ENCODE measurements at places on chromosomes 6 and 20.

DNA sequence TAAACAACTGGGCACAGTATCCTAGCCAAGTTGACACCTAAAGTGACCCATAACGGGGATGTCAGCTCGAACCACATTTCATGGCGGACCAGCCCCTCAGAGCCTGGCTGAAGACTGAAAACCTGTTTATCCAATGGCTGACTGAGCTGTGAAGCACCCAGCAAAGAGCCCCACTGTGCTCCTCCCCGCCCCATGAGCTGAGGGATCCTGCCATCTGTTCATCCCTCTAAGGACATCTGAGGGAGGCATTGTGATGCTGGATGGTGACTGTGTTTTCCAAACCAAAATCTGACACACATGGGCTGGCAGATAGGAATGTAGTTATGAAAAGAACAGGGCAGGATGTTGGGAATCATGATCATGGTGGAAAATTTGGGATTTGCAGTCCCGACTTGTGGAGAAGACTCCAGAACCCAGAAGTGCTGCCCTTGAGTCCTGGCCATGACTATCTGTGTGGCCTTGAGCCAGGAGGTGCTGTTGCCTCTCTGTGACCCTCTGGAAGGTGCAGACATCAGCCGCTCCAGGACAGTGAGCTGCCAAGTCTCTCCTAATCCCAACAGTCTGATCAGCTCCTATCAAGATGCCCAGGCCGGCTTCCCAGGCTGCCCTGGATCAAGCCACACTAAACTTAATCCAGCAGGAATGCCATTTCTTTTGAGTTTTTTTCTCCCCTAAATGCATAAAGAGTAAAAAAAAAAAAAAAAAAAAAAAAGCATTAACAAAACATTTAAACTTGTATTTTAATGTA is 5.7 kb downstream of the EDN3 start:
- no peak for DNase-seq

GRCh38 chr6:136609873-136610706 is 59.9 kb upstream of the MAP7 start:
- DNase-seq: no peak

DNA sequence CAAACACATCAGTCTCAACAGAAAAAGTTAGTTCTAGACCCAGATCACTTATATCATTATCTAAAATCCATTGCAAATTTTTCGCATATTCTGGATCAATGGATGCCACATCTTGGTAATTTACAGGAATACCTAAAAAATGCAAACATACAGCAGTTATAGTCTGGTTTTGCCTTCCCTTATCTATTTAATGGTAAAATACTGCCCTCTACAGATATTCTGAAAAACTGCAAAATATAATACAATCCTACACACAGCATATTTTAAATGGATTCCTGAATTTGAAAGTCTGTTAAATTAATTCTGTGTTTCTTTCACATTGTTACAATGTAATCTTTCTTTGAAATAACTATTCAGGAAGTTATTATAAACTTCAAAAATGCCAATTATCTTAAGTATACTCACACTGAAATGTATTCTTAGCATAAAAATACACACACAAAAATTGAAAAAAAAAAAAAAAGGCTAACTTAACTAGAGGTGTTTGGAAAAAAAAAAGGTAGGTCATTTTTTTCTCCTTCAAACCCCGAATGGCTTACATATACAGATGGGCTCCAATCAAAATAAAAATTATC is 88.4 kb downstream of the HACE1 start:
- no peak for DNase-seq

GRCh38 chr6:164294047-164294784 is 879.7 kb downstream of the QKI start:
- no peak for DNase-seq

All from stimulated activated CD4-positive, alpha-beta T cell treated with anti-CD3 and anti-CD28 coated beads, Interleukin-12 subunit alpha, Interleukin-12 subunit beta, amount 100 ng/mL, for 24 hours (primary cell).